ENCODE measurements at places on chromosomes 16 and 17.
A peak's percentile ranks its signal among the peaks of the same experiment; 100 is the strongest.

DNA sequence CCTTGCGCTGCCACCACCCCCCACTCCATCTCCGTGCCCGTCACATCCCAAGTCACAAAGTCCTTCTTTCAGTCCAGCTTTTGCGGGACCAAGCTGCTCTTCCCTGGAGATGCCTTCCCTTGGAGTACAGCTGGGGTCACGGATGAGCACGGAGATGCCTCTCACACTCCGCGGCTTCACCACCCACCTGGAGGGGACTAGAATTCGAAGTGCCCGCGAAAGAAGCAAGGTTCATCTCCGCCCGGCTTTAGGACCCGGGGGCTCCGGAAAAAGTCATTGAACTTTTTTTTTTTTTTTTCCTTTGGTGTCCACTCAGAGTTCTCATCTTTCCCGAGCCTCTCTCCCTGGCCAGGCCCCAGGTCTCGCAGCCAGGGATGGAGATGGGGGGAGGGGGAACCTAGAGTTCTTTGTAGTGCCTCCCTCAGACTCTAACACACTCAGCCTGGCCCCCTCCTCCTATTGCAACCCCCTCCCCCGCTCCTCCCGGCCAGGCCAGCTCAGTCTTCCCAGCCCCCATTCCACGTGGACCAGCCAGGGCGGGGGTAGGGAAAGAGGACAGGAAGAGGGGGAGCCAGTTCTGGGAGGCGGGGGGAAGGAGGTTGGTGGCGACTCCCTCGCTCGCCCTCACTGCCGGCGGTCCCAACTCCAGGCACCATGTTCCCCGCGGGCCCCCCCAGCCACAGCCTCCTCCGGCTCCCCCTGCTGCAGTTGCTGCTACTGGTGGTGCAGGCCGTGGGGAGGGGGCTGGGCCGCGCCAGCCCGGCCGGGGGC is at the start of gene FKBP10:
Gene FKBP10, plus strand, starts transcription at position 624 of the 771 bp plus-strand sequence. Its CDS starts 31 bp downstream, at position 655.
- peak; percentile 14 for DNase-seq

DNA sequence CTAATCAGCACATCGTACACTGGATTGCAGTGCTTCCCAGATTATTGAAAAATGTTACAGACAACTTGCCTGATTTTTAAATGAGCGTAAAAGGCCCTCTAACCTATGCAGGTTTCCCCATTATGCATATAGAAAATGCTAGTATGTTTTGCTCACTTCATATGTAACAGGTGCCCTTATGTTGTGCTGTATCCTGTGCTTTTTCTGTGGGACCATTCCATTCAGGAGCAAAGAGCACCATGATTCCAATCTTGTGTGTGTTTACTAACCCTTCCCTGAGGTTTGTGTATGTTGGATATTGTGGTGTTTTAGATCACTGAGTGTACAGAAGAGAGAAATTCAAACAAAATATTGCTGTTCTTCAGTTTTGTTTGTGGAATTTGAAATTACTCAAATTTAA is 12.9 kb downstream of the PTRH2 start:
- no peak for DNase-seq

- DNase-seq, result no peak
Measured at GRCh38 chr16:10949424-10949970, 5.1 kb downstream of the CLEC16A start.

GRCh38 chr17:7258731-7259554 is 3.3 kb downstream of the CLDN7 start:
- DNase-seq, result no peak

GRCh38 chr17:50890675-50891516 is 24.7 kb upstream of the TOB1 start:
- no peak for DNase-seq

- no peak for DNase-seq
Measured at GRCh38 chr17:18016426-18016825, 22.5 kb downstream of the ATPAF2 start.

DNA sequence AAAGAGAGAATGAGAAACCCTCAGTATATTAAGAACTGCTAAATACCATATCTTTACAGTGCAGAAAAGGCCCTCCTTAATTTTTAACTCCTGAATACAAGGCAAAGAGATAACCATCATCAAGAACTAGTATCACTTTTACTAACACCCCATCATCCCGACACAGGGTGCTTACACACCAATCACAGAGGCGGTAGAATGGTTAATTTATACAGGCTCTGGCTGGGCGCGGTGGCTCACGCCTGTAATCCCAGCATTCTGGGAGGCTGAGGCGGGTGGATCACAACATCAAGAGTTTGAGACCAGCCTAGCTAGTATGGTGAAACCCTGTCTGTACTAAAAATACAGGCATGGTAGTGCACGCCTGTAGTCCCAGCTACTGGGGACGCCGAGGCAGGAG is 4.2 kb downstream of the PSMD12 start:
- DNase-seq, result no peak

- no peak for DNase-seq
Measured at GRCh38 chr16:21162661-21163151, 4.2 kb downstream of the LDAF1 start.

All from T-helper 2 cell treated with Interferon-gamma antibody and Interleukin-4, amounts not matched to agents 5 μg/mL and 100 μg/mL, for 36 hours (primary cell).